ENCODE measurements at places on chromosomes 5 and 9.
A peak's percentile ranks its signal among the peaks of the same experiment; 100 is the strongest.

DNA sequence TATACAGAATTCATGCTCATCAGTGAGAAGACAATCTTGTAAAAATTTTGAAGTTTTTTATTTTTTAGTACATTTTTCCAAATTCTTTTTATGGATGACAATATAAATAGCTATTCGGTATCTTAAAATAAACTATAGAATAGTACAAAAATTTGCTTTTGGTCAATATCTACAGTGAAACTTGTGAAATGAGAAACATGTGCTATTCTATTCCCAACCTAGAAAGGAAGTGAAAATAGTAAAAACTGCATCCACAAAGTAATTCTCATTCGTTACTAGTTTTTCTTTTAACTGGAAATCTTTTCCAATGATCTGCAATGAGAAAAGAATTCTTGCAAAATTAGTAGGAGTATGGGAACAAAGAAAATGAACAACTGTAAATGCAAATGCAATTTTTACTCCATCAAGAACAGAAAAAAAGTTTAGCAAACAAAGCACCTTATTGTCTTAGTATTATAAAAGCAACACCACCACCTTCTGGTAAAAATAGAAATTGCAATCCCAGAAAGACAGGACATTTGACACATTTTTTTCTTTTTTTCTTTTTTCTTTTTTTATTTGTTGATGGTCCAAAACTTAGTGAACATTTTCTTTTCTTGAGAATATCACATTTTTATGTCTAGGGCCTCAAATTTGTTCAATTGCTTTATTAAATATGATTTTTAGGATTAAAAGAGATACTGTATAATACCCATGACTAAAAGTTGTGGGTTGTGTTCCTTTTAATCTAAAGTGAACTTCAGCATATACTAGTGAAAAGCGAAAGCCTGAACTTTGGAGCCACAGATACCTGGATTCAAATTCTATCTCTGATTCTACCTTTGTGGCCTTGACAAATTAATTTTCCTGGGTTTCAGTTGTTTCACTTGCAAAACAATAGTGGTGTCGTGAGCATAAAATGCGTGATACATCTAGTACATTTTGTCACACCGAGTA is 72.3 kb downstream of the SLCO4C1 start:
- no peak for DNase-seq

DNA sequence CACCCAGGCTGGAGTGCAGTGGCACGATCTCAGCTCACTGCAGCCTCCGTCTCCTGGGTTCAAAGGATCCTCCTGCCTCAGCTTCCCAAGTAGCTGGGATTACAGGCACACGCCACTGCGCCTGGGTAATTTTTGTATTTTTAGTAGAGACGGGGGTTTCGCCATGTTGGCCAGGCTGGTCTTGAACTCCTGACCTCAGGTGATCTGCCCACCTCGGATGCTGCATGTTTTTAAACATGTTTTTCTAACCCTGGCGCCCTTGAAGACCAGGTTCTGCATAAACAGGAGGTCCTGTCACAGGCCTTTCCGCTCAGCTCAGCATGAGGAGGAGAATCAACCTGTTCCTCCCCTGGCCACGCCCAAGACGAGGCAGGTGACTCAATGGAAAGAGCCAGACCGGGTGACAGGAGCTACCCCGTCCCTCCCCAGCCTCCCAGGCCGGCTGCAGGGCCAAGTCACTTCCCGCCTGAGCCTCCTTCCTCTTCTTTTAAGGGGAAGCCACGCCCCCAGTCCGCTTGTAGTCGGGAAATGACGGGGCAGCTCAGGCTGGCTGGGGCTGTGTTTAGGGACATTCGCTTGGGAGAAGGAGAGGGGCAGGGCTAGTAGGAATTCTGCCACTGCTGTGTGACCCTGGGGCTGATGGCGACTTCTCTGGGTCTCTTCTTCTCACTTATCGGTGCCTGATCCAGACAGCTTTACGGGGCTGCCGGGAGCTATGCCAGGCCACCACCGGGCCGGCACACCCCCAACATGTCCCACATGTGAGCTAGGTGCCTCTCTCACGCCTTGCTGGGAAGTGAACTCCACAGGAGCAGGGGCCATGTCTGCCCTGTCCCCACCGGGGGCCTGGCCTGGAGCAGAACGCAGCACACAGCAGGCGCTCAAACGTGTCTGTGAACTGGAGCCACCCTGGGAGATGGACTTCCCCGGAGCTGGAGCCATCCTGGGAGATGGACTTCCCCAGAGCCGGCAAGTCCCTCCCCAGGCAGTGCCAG is 6.1 kb downstream of the NOTCH1 start:
- peak; percentile 96 for DNase-seq

- no peak for DNase-seq
Measured at GRCh38 chr9:130349398-130349797, 83.8 kb downstream of the HMCN2 start.

DNA sequence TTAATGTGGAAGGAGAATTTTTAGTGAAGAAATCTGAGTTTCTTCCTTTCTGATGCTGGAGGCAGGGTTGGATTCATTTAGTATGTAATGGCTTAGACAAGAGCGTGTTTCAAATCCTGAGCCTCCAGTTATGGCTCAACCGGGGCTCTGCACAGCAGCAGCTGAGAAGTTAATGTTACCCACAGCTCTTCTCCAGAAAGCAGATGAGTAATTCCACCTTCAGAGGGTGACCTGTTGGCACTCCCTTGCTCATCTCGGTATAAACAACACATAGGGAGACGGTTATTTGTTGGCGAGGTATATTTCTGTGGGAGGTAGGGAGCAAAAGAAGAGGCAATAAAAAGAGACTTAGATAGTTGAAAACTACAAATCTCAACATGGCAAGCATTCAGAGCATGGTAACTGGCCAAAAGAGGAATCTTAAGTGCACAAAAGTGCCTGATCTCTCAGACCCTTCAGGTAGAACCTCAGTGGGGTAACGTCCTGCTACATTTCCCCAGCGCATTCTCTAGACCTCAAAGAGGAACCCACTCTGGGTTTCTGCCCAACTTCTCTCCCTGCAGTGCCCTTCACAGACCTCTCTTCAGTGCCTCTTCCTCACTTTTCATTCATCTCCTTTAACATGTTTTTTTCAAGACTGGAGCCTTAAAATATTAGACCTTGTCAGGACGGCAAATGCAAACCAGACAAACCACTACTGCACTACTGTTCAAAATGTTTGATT is 417.5 kb upstream of the ADAMTSL1 start:
- no peak for DNase-seq

DNA sequence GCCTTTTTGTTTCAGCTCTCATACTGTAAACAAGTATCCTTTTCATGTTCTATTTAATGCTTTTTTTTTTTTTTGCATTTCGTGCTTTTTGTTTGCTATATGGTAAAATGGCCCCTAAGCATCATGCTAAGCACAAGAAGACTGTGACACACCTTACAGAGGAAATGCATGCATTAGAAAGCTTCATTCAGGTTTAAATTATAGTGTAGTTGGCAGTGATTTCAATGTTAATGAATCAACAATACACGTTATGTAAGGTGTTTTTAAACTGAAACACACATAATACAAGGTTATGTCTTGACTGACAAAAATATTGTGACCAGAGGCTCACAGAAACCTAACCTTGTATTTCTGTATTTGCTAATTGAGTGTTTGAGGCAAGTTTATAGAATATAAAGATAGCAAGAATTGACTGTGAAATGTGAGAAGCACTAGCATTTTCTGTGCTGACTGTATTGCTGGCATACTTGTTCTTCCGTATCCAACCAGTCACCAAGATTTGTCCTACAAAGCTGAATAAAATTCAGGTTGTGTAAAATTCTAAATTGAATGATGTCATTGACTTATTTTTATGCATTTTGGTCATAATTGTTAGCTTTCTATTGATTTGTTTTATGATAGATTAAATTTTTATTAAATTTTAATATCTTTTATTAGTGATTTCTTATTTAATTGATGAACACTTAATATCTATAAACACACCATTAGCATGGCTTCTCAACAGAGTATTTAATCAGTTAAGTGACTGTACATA is 4.1 kb downstream of the CFAP95 start:
- DNase-seq: no peak

GRCh38 chr5:14721990-14722656 is 57.6 kb downstream of the OTULIN start:
- DNase-seq: no peak

DNA sequence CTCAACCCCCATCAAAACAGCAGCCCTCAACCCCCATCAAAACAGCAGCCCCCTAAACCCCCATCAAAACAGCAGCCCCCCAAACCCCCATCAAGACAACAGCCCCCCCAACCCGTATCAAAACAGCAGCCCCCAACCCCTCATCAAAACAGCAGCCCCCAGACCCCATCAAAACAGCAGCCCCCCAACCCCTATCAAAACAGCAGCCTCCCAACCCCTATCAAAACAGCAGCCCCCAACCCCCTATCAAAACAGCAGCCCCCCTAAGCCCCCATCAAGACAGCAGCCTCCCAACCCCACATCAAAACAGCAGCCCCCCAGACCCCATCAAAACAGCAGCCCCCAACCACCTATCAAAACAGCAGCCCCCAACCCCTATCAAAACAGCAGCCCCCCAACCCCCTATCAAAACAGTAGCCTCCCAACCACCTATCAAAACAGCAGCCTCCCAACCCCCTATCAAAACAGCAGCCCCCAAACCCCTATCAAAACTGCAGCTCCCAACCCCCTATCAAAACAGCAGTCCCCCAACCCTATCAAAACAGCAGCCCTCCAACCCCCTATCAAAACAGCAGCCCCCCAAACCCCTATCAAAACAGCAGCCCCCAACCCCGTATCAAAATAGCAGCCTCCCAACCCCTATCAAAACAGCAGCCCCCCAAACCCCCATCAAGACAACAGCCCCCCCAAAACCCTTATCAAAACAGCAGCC is 1.2 kb downstream of the TPPP start:
- no peak for DNase-seq

- no peak for DNase-seq
Measured at GRCh38 chr5:14506140-14506538, 75.5 kb upstream of the OTULINL start.

- no peak for DNase-seq
Measured at GRCh38 chr5:173056783-173057061, 570 bp downstream of the CREBRF start.

DNA sequence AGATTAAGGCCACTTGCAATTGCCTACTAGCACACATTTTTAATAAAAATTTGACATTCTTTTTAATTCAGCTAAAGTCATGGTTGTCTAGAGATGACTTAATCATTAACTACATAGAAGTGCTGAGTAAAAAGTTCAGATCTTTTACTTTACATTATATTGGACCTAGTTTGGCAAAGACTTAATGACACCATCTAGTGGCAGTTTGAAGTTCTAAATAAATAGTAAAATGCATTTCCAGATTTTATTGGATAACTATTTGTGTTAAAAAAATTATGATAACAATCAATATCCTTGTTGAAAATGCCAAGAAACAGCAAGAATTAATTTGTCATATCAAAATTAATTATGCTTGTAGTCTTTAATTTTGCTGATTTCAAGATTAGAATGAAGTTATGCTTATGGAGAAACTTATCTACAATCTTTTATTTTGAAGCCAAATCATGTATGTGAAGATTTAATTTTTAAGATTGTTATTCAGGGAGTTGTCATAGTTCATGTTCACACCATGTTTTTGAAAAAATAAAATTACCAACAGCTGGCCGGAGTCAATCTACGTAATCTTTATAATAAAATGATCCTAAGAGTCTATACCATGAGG is 69.6 kb upstream of the PJA2 start:
- no peak for DNase-seq

DNA sequence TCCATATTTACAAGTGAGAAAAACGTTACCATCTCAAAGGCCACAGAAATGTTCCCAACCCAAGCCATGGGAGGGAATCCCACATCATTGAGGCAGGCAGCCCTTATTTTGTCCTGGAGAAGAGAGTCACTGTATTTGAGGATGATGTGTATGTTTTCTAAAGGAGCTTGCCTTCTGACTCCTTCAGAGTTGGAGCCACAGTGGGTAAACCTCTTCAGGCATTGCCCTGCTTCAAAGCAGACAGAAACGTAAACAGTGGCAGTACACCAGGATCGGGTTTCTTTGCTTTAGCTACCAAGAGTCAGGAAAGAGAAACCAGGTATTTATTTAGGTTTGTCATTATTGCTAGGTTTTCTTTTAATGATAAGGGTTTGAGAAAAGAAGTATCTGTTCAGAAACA is 45.7 kb downstream of the MUSK start:
- DNase-seq: no peak

DNA sequence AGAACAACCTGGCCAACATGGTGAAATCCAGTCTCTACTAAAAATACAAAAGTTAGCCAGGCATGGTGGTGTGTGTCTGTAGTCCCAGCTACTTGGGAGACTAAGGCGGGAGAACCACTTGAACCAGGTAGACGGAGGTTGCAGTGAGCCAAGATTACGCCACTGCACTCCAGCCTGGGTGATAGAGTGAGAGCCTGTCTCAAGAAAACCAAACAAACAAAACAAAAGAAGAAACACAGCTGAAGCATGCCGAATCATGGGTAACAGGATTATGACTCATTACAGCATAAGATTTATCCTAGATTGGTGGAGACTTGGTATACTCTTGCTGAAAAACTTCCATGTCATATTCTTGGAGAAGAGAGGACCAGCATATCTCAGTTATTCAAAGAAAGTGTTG is 236.7 kb upstream of the CCNH start:
- DNase-seq: no peak

- no peak for DNase-seq
Measured at GRCh38 chr9:5976674-5977397, 38.6 kb downstream of the RANBP6 start.

DNA sequence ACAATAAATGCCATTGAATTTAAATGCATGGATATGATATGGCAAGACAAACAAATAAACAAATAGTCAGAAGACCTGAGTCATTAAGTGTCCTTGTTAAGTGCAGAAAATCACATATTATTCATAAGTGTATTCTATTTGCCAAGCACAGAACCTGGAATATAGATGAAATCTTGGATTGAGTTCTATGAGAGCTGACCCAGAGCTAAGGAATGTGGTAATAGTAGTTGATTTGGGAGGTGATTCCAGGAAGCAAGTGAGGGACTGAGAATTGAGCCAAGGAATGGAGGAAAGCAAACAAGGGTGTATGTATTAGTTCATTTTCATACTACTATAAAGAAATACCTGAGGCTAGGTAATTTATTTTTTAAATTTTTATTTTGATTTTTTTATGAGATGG is 208.9 kb downstream of the TRIM32 start:
- no peak for DNase-seq

DNA sequence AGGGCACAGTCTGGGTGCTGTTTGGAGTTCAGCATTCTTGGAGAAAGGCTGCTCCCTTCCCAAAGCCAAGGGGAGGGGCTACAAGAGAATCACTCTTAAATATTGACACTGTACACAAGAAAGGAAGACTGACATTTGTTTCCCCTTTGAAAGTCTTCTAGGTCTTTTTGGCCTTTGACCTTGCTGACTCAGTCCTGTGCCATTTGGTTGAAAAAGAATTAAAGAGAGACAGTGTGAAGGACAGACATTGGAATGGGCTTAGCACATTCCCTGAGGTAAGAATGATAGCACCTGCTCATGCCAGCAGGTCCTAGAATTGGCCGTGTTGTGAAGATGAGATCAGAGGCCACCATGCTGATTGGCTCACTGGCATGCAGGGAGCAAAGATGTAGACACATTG is 271.4 kb upstream of the ZNF608 start:
- no peak for DNase-seq

DNA sequence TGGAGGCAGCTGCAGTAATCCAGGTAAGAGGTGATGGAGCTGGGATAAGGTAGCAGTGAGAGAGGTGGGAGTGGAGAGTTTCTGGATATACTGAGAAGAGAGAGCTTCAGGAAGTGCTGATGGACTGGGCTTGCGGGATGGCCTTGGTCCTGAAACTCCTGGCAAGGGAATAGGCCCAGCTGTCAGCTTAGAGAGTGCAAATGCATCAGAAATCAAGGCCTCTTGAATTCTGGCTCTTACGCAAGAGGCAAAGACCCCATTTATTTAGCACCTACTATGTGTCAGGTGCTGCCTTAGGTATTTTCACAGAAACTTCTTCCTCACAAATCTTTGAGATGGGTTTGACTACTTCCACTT is 227.2 kb upstream of the MAP3K1 start:
- no peak for DNase-seq

Measured in stimulated activated naive CD8-positive, alpha-beta T cell treated with anti-CD3 and anti-CD28 coated beads, Interleukin-15, amount 100 ng/mL, for 72 hours (primary cell).